ENCODE measurements at places on chromosomes 7 and 10.
A peak's percentile ranks its signal among the peaks of the same experiment; 100 is the strongest.

DNA sequence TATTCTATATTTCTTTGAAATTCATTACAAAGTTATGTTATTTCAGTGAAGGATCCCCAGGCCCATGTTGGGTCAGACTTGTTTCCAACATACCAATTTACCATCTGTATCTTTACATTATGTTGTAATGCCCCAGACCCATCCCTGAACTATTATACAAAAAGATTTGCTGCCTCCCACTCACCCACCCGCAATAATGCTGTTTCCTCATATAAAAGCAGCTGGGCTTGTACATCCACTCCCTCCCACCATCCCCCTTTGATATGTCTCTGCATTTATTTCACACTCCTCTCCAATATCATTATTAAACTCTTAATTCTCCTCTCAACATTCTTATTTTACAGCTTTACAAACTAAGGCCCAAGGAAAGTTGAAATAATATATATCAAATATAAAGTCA, 153.7 kb downstream of the DOCK4 start:
- DNase-seq, result no peak

DNA sequence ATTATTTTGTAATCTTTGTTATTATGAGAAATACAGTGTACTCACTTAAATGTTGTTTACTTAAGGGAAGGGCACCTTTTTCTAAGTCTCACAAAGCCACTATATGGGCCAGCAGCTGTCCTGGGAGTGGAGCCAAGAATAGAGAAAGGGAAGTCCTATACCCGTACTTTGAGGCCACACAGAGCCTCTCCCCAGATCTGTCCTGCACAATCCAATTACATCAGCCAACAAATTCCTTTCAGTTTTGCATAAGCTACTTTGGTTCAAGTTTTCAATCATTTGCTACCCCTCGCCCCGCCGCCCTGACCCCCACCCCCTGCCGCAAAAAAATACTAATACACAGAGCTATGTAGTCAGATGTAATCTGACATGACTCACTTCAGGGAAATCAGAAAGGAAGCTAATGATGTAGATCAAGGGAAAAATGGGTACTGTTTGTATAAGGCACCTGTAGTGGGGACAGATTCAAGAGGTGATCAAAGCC, 297.4 kb upstream of the NEBL start:
- DNase-seq, result no peak

- peak; percentile 37 for DNase-seq
Observed at GRCh38 chr7:69412331-69413146, 185.7 kb upstream of the AUTS2 start.

DNA sequence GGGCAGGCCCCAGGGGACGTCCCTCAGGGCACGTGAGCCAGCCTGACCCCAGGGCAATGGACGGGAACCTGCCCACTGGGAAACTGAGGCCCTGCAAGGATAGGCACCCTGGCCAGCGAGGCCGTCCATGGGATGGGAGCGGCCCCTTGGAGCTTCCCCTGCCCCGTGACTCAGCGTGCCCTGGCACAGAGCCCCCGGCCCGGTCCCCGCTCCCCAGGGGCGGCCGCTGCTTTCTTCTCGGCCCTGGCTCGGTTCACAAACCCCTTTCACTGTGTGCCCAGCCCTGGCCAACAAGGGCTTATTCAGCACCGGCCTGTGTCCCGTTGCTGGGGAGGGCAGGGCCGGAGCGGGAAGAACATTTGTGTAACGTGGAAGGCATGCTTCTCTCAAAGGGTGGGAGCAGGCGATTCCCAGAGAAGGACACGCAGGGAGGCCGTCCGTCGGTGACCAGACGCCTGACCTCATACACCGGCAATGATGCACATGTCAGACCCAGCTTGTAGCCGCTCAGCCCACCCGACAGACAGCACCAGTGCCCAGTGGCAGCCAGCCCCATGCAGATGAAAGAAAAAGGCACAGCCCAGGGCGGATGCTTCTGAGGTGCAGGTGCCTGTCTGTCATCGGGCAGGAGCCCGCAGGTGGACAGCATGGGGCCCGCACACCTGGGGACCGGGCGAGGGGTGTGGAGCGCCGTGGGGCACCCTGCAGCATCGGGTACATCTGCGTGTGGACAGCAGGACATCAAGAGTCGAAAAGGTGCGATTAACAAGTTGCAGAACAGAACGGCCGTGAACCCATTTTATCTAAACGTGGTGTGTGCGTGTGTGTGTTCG, 94.5 kb downstream of the PDGFA start:
- no peak for DNase-seq

- DNase-seq, result no peak
Observed at GRCh38 chr7:41029072-41029499, 673.8 kb downstream of the INHBA start.

Measured in activated CD4-positive, alpha-beta T cell treated with anti-CD3 and anti-CD28 coated beads, Interleukin-2, Interleukin-6, amounts not matched to agents 100 ng/mL and 50 ng/mL, durations not matched to agents 16 hours and 8 hours (primary cell).